ENCODE measurements at places on chromosomes 11 and 22.

GRCh38 chr22:32326647-32327046, 31.0 kb upstream of the RFPL3 start:
- DNase-seq = no peak

DNA sequence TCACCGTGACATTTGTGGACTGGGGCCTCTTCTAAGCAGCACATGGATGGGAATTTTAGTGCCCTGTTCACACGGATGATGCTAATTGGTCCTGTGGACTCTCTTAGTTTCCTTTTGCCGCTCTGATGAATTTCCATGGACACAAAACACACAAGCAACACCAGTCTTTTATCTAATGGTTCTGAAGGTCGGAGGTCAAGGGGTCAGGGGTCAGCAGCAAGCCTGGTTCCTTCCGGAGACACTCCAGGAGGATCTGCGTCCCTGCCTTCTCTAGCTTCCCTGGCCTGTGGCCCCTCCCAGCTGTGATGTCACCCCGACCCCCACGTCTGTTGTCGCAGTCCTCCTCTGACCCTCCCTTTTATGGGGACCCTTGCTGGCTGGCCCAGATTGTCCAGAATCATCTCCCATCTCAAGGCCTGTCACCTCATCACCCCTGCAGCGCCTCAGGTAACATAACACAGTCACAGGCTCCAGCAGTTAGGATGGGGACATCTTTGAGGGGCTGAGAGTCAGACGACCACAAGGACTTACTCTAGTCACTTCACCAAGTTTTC, 6.8 kb downstream of the NADSYN1 start:
- DNase-seq = no peak

DNA sequence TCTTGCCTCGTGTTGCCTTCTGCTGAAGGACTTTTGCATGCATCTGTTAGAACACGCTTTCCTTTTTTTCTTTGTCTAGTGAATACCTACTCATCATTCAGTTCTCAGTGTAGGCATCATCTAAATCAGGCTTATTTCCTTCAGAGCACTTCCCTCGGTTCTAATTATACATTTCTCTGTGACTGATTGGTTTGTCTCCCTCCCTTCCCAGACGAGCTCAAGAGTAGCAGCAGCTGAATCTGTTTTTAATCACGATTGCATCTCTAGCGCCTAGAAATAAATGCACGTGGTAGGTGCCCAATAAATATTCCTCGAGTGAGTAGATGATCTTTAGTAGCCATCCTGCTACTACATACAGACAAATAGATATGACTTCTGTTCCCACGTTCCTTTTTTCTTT, 6.3 kb downstream of the CEP164 start:
- no peak for DNase-seq

- no peak for DNase-seq
Observed at GRCh38 chr22:36358533-36359469, 29.0 kb downstream of the MYH9 start.

DNA sequence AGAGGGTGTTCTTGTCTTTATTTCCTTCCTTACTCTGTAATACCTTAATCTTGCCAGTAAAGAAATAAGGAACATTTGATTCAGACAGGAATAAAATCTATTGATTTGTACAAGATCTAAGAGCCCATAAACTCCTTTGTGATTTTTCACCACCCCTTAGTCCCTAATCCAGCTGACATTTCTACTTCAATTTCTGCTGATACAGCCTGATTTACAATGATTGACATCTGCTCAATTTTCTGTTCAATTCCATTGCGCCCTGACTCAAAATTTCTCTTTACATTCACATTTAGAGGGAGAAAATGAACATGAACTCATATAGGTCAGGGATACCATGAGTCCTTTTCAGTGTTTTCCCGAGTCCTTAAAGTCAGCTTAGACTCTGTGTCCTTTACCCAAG, 27.2 kb upstream of the TMEM123 start:
- no peak for DNase-seq

- no peak for DNase-seq
Observed at GRCh38 chr22:17597217-17597616, 31.3 kb downstream of the ATP6V1E1 start.

DNA sequence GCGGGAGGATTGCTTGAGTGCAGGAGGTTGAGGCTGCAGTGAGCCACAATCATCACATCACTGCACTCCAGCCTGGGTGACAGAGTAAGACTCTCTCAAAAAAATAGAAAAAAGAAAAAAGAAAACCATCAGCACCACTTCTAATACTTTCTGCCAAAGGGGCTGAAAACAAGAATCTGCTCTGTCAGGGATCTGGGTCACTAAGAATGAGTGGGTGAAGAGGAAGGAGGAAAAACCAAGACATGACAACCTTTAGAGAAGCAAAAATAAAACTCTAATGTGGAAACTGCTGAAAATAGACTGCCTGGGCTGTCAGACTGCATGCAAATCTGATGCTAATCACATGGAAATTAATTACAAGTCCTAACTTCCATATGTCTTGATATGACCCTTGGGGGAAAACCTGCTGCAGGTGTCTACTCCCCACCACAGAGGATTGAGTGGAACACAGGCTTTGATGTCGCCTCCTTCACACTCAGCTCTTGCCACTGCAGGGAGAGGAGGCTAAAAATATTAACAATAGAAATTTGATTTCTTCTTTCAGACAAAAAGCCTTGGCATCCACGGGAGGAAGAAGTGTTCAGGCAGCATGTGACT, 62.5 kb upstream of the CRTAM start:
- DNase-seq = no peak

GRCh38 chr11:11605181-11605580, 16.6 kb downstream of the GALNT18 start:
- DNase-seq = no peak

DNA sequence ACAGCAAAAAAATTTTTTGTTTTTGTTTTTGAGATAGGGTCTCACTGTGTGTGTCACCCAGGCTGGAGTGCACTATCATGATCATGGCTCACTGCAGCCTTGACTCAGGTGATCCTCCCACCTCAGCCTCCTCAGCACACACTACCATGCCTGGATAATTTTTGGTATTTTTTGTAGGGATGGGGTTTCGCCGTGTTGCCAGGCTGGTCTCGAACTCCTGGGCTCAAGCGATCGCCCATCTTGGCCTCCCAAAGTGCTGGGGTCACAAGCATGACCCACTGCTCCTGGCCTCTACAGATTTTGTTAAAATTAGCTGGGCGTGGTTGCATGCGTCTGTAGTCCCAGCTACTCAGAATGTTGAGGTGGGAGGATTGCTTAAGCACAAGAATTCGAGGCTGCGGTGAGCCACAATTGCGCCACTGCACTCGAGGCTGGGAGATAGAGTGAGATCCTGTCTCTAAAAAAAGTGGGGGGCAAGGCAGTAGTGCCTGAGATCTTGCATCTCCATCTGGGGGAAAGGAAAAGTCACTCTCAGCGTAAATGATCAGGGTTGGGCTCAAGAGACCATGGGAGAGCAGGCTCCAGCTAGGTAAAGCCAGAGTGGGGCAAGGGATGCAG, 10.6 kb upstream of the DGKZ start:
- peak; percentile 94 for DNase-seq

GRCh38 chr11:126348806-126349582, 6.5 kb upstream of the ST3GAL4 start:
- no peak for DNase-seq

DNA sequence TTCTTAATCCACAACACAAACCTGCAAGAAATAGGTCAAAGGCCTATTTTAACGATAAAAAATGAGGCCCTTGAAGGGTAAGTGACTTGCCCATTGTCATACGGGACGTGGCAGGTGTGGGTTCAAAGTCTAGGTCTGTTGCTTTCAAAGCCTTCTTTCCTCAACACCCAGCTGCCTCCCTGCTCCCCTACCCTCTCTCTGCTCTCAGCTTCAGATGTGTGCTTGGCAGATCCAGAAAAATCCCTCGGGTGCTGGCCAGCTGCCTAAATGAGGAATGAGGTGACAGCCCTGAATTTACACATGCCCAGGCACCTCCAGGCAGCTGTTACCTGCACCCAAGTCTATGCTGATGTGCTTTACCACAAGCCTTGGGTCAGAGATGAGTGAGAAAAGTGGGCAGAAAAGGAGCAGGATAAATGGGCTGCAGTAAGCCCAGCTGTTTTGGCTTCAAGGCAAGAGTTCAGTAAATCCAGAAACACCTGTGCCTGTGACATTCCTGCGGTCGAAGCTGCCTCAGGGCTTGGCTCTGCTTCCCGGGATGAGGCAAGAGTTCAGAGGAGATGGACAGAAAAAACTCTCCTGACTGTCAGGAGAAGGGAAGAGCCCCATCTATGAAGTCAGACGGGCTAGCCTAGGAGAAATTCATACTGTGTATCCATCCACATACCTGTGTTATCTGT, 49.9 kb upstream of the LDLRAD3 start:
- no peak for DNase-seq

DNA sequence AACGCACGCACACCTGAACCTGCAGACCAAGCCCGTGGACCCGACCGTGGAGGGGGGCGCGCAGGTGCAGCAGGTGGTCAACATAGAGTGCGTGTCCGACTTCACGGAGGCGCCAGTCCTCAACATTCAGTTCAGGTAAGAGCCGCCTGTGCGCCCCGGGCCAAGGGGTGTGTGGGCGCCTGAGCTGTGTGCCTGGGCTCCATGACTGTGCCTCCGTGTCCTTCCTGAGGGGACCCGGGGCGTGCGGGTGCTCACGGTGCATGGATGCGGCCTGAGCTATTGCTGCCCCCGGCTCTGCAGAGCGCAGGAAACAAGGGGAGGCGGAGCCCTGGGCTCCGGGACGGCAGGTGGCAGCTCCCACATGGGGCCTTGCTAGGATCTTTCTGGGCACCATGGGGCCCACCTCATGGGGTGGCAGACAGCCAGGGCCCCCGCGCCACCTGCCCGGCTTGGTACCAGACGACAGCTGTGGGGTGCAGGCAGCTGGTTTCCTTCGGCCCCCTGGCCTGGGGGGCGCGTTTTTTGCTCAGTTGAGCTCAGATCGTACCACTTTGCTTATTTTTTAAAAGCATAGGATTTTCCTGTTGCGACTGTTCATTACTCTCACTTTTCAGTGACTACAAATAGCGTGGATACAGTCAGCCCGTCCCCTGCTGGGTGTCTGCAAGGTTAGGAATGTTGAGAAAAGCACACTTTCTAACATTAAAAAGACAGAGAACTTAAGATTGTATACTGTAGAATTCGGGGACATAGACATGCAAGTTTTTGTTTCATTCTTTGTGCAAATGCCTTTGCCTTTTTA, 28.3 kb downstream of the MUC6 start:
- no peak for DNase-seq

- no peak for DNase-seq
Observed at GRCh38 chr22:49768951-49769690, 58.6 kb downstream of the BRD1 start.

GRCh38 chr11:16811136-16812020, 72.9 kb downstream of the C11orf58 start:
- DNase-seq = no peak

- no peak for DNase-seq
Observed at GRCh38 chr11:92765965-92766371, 203.5 kb upstream of the MTNR1B start.
